ENCODE measurements at places on chromosomes 4 and X.

GRCh38 chrX:6983207-6983955 lies 164.1 kb upstream of the STS start:
- DNase-seq, result no peak

DNA sequence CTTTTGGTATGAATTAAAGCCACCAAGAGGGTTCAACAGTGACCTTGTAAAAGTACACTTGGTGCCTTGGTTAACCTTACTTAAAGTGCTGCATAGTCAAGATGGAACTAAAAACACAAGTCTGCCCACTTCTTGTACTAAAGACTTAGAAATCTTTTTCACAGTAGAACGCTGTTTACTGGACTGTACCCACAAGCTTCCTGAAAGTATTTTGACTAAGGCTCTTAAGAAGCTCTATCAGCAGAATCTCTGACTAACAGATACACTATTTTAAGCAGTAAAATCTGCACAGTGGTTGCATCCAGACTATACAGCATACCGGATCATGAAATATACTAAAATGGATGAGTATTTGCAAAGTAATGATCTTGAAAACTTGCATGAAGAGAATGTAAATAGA lies 7.2 kb downstream of the RAB28 start:
- DNase-seq, result no peak

DNA sequence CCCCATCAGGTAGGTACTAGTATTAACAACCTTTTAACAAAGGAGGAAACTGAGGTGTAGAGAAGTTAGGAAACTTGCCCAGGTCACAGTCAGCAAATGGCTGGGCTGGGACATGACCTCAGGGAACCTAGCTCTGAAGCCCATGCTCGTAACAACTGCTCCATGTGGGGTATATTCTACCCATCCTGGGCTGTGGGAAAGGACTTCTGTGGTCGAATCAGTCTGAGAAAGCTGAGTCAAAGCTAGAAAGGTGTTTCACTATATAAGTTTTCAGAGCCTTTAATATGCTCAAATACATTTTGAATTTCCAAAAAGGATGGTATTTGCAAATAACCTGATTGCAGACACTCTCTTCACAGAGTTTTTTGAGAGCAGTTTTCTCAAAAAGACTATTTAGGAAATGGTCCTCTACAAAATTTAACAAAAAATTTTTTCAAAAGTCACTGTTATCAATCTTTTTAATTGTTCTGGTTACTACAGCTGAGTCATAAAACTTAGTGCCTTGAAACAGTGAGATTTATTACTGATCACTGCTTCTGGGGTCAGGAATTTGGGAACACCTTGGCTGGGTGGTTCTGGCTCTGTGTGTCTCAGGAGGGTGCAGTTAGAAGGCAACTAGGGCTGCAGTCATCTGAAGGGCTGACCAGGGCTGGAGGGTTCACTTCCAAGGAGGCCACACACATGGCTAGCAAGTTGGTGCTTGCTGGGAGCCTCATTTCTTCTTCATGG lies 53.6 kb downstream of the NSG1 start:
- DNase-seq, result no peak

DNA sequence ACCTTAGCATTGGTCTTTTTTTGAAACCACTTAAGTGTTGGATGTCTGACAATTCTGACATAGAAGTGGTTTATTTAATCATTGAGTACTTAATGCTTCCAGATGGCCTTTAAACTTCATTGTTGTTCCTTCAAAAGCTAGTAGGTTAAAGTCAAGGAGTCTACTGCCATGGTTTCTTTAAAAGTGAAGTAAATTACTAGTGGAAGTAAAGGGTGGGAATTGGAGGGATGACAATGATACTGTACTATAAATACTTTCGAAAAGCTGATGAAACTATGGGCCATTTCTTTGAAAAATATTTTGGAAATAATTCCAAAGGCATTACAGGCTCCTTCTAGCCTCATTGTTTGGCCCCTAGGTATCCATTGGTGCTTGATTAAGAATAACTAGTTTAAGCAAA lies 51.9 kb downstream of the ATP10D start:
- DNase-seq, result no peak

DNA sequence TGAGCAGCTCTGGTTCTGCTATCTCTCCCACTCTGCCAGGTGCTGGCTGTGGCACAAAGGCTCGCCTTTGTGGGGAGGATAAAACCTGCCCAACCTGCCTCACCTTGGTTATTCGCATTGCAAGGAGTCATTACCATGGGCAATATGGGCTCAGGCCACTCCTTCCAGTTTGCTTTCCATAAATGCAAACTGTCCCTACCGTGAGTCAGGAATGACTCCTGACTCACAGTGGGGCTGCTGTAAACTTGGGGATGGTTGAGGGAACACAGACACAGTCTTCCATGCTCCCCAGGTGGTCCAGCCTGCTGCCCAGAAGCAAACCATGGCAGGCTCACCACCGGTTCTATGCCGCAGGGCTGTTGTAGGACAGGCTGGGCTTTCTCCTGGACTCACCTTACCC lies 36.1 kb downstream of the COQ2 start:
- no peak for DNase-seq

DNA sequence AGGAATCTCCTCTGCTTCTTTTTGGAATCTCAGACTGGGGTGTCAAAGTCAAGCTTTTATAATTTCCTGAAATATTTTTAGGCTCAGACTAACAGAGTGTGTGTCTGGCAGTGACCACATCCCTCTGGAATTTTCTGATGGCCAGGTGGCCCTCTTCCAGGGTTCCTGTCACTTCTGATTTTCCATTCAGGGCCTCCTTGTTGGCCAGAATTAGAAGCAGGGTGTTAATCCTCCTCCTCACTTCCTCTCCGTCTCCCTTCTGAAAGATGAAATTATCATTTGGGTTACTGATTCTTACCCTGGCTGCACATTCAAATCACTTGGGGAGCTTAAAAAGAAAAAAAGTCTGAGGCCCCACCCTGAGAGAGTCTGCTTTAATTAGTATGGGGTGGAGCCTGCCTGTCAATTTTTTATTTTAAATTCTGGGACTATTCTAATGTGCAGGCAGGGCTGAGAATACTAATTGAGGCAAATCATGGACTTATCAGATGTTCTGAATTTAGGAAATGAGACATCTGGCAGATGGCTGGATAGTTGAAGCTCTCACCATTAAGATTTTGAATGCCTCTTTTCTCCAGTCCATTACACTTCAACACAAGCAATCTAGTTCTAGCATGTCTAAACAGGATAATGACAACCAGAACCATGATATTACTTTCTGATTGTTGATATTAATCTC lies 43.2 kb downstream of the HAND2 start:
- DNase-seq, result no peak

DNA sequence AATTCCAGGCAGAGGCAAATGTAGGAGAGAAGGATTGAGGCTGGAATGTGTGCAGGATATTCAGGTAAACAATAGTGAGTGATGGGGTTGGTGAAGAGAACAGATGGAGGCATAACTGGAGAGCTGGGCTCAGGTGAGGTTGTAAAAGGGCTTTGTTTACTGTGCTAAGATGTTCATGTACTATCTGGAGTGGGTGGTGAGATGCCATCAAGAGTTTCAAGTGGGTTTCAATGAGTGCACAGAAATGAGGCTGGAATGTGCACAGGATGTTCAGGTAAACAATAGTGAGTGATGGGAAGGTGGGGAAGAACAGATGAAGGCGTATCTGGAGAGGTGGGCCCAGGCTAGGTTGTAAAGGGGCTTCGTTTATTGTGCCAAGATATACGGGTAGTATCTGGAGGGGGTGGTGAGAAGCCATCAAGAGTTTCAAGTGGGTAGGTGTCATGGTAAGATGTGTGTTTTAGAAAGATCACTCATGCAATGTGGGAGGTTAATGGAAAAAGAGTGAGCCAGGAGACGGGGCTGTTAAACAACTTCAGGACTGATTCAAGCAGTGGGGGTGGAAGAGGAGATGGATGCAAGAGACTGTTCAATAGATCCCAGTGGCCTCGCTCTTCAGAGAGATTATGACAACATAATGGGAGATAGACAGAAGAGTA lies 25.4 kb upstream of the NMU start:
- DNase-seq, result no peak

DNA sequence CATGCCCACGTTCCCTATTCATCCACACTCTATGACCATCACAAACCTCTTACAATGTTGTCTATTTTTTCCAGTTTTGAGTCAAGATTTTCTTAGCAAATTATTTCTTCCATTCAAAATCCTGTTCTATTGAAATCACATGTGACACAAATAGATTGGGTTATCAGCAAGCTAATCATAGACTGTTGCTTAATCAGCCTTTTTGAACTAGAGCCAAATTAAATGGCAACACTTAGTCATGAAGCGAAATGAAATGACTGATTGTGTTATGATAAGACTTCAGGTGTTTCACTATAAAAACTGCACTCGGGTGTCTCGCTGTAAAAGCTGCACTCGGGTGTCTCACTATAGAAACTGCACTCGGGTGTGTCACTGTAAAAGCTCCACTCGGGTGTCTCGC lies 890.0 kb upstream of the FRG1 start:
- DNase-seq, result no peak

DNA sequence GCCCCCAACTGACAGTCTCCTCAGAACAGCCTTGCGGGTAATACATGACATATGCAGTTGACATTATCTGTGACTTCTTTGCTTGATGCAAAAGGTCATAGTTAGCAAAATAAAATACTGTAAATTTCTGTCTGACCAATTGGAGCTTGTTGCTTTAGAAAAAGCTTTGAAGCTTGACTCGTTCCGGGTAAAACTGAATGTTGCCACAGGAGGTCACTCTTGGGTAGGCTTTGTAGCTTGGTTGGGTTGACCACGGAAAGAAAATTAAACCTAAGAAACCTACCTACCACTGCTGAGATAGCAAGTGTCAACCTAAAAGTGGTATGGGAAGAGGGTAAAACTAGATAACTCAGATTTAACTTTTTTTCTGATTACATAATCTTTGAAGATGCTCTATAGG lies 23.2 kb downstream of the PRPS2 start:
- DNase-seq, result peak; percentile 67

DNA sequence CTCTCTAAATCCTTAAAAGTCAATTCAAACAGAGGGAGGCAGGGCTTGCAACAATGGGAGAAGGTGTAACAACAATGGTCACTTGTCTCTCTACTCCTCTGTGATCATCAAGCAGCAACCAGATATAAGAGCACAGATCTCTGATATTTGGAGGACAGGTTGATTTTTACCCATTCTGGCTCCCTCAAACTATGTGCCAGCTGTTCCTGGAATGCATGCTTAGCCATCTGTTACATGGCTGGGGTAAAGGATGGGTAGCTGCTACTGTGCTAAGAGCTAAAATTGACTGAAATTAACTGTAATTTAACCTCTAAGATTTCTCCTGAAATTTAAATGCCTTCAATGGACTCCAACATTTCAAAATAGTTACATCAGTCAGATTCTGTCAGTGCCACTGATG lies 1459.9 kb downstream of the PCDH7 start:
- no peak for DNase-seq
